Lung (tissue), 17 donors: ENCODE measurements at places on chromosomes 7 and 10. TPM values are rescaled to one million over a fixed set of nuclear protein-coding genes. Genes with fewer than 3 reads are reported as not detected.

The PON2 gene
- 392 TPM for total RNA-seq

The PNLIPRP3 gene
- not detected for total RNA-seq

The SVOPL gene
- 1.5 TPM for total RNA-seq

The TSPAN33 gene
- total RNA-seq = 4.5 TPM

DNA sequence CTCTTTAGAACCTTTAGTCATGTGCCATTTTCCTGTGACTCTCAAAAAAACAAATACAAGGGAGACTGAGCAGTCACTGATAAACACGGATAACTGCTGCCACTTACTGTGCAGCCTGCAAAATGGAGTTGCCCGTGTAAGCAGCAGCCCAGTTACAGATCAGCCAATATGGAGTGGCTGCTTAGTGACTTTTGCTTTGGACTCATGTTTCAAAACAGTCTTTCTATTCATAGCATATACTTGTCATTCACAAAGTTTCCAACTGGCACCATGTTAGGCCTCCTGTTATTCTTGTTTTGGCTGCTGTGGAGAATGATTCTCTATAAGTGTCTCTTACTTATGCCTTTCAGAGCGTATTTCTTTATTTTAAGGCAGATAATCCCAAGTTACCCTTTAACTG is 3.0 kb downstream of the FAM204A start:
- peaks cover 12% of the 10 kb centered on the region for H3K4me1 ChIP-seq
- no peak overlapping the region for H3K4me3 ChIP-seq
- no peaks in the 10 kb centered on the region for H3K27me3 ChIP-seq
- no peak for DNase-seq

DNA sequence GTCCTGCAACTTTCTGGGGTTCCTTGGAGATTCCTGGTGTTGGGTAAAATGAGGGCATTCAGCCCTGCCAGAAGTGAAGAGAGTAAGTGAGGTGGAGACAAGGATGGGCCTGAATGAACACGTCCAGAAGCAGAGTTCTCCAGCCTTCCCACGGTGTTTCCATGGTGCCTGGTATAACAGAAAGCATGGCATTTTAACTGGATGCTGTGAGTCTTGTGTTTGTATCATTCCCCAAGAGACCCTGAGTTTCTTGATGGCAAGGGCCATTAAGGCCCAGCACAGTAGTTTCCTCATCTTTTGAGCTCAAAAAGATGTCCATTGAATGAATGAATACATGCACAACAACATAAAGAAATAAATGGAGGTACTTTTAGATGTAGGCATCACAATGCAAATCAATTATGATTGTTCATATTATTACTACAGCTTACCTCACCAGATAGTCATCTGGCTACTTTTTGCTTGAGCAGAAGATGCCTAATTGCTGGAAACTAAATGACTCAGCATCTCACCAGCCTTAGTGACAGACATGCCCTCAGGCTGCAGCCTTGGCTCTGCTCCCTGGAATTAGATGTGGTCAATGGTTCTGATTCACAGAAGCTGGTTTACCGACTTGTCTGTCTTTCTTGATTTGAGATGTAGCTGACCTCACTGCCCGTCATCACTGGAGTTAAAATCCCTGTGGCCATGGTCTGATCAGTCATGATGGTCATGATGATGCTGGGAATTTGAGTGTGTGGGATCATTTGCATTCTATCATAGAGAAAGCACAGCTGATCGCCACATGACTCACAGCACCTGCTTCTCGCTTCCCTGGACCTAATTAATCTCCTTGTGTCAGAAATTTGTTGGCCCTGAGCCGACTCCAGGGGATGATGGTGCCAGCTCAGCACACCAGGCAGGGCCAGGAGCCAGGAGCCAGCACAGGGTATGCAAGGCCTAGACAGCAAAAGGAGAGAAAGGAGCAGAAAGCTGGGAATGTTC is 83.9 kb downstream of the CXCL12 start:
- peaks cover 6% of the 10 kb centered on the region for H3K27me3 ChIP-seq
- no peak for DNase-seq
- H3K4me1 ChIP-seq = no peaks in the 10 kb centered on the region
- no peak overlapping the region for H3K27ac ChIP-seq

DNA sequence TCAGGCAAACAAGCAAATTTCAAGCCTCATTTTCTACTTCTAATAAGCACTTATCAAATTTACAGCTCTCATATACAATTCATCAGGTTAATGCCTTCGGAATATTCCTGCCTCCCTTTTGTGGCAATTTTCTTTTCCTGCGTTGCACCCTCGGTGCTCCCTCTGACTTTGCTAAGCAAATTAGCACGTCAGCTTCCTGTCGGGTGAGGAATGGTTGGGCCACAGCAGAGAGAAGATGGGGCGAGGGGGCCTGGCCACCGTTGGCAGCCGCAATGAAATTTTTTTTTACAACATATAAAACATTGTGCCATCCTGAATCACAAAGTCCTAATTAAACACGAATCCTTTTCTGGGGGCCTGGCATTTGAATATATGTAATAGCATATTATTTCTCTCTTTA is 28.1 kb downstream of the ELFN1 start:
- H3K27ac ChIP-seq = no peak overlapping the region
- H3K4me1 ChIP-seq = no peaks in the 10 kb centered on the region
- DNase-seq = no peak
- no peaks in the 10 kb centered on the region for H3K27me3 ChIP-seq
- no peak overlapping the region for H3K4me3 ChIP-seq

- H3K4me1 ChIP-seq = peaks cover 1% of the 10 kb centered on the region
- H3K4me3 ChIP-seq = no peak overlapping the region
- DNase-seq = no peak
- no peaks in the 10 kb centered on the region for H3K27me3 ChIP-seq
- H3K36me3 ChIP-seq = no peaks in the 10 kb centered on the region
- no peak overlapping the region for H3K27ac ChIP-seq
Measured at GRCh38 chr10:24947304-24948097, 4.9 kb downstream of the PRTFDC1 start.

- H3K36me3 ChIP-seq = no peaks in the 10 kb centered on the region
- peak; percentile 54 for DNase-seq
- no peak overlapping the region for H3K4me3 ChIP-seq
- no peak overlapping the region for H3K27ac ChIP-seq
- no peaks in the 10 kb centered on the region for H3K4me1 ChIP-seq
- H3K27me3 ChIP-seq = no peaks in the 10 kb centered on the region
Measured at GRCh38 chr7:20172736-20173334, 44.3 kb downstream of the MACC1 start.

DNA sequence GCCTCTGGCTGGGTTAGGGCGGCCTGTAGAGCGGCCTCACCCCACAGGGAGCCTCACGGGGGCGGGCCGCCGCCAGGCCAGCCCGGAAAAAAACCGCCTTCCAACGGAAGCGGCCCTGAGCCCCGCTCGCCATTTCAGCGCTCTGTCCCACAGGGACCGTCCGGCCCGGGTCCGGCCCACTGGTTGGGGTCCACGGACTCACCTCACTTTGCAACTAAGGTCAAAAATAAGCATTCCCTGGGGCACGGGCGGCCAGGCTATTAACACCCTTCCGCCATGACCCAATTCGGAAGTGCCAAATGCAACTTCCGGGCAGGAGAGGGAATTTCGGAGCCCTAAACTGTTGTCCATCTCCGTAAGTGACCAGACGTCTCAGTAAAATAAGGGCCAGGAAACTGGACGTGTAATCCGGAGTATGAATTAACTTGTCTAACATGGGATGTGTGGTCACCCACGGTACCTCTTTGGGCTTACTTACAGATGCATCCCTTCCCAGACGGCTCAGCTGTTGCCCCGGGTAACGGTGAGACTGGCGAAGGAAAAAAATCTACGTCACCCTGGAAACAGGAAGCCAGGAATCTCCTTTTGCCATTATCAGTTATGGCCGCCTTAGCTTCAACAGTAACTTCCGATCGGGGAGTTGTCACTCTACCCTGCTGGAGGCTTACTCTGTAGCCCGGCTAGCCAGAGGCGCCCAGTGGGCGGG is at the start of gene BBIP1:
BBIP1 (minus strand) TSS at position 538 of the 706 bp plus-strand sequence. CDS start 1,023 bp downstream, outside the sequence.
- H3K27me3 ChIP-seq = no peaks in the 10 kb centered on the region
- H3K4me1 ChIP-seq = peaks cover 26% of the 10 kb centered on the region
- H3K27ac ChIP-seq = peak within 1 kb of the TSS; percentile 100

DNA sequence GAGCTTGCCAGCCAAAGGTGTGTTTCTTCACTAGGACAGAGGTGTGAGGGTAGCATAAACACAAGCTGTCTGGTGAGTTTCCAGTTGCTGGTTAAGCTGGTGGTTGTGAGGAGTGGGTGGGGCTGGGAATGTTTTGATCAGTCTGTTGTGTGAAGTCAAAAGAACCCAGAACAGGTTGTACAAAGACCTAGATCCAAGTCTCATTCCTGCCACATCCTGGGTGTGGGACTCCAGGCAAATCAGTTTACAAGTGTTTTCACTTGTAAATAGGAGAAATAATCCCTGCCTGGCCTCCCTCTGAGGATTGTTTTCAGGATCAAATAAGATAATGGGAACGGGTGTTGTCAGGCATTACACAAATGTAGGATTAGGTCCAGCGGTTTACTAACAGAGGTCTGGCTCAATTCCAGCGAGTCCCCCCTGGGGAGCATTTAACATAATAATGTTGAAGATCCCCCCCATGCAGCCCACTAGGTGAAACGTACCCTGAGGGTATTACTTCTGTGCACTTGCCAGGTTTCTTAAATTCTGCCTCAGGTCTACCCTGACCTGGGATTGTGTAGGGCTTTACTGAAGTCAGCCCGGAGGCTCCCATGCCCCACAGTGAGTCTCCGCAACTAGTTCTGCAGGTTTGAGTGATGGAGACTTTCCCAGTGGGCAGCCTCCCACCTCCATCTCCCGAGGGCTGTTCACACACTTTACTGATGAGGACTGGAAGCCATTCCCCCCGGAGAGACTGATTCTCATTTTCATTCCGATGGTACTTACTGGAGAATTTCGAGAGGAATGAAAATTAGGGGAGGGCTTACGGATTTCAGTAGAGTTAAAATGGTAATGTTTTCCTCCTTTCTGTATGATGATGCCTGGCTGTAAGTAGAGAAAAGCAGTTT is 2.7 kb upstream of the FRAT2 start:
- H3K27ac ChIP-seq = peak overlapping the region; percentile 43
- H3K27me3 ChIP-seq = no peaks in the 10 kb centered on the region
- no peaks in the 10 kb centered on the region for H3K36me3 ChIP-seq
- H3K4me3 ChIP-seq = no peak overlapping the region
- DNase-seq = no peak
- peaks cover 2% of the 10 kb centered on the region for H3K4me1 ChIP-seq

DNA sequence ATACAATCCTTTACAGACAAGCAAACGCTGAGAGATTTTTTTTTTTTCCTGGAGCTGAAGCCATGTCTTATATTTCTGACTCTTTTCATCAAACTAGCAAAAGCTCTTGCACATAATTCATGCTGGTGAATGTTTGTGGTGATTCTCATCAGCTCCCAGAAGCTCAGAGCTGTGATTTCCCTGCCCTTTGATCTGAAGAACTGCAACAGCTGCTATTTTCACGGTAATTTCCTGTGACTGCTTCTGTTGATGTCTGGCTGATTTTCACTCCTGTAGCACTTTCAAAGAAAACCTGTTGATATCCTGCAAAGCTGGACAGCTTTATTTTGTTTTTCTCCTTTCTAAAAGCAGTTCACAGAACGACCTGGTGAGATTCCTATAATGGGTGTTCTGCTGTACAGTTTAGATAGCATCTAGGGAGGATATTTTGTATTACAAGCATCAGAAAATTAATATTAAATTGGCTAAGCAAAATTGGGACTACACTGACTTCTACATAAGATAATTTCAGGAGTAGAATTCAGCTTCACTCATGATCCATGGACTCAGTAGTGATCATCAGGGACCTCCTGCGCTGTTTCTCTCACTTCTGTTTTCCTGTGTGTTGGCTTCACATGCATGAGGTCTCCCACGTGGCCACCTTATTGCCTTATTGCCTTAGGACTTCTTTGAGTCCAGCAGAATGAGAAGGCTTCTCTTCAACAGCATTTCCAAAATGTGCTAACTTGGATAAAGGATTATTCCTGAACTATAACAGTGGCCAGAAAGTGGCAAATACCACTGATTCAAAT is 1111.6 kb upstream of the SORCS1 start:
- H3K4me3 ChIP-seq = no peak overlapping the region
- no peak for DNase-seq
- H3K27ac ChIP-seq = no peak overlapping the region
- H3K36me3 ChIP-seq = no peaks in the 10 kb centered on the region
- no peaks in the 10 kb centered on the region for H3K27me3 ChIP-seq

DNA sequence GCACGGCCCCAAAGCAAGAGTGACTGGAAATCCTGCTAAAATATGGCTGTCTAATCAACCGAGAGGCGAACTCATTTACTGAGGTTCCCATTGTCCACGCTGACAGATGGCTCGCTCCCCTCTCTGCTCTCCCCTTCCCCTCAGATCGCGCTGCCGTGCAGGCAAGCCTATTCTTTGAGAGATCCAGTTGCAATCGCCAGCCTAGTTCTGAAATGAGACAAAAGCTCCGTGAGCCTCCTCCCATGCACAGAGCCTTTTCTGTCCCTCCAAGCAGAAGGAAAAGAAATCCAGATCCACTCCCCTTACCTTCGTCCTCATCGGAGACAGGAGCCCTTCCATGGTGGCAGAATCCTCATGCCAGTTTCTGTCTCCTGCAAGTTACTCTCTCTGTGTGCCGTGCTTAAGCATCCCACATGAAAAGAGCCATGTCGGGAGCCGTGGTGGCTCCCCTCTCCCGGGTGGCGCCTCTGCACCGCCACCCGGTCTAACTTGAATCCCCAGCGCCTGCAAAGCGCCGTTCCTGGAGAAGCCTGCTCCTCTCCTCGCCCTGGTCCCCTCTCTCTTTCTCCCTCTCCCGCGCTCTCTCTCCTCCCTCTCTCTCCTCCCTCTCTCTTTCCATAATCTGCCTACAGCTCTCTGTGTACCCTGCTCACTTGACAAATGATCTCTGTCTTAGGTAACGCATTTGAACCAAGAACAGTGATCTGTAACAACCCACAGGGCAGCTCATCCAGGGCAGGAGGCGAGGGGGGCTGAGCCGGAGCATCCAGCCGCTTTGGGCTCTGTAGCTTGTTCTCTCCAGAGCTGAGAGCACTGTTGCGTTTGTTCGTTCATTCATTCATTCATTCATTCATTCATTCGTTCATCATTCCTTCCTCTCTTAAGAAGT is 156.8 kb downstream of the FRMD4A start:
- no peak overlapping the region for H3K4me3 ChIP-seq
- peak; percentile 66 for DNase-seq
- no peaks in the 10 kb centered on the region for H3K36me3 ChIP-seq
- no peaks in the 10 kb centered on the region for H3K4me1 ChIP-seq

DNA sequence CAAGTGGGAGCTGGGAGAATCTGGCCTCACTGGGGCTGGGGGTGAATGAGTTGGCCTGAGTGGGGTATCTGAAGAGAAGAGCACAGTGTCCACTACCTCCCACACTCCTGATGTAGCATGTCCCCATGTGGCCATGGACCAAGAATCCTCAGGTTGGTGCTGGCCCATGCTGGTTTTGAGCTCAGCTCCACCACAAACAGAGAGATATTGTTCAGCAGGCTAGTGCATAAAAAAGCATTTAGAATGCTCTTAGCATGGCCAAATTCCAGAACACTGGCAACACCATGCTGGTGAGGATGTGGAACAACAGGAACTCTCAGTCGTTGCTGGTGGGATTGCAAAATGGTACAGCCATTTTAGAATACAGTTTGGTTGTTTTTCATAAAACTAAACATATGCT is 61.4 kb downstream of the FRMPD2 start:
- H3K4me3 ChIP-seq = no peak overlapping the region
- H3K4me1 ChIP-seq = no peaks in the 10 kb centered on the region
- no peaks in the 10 kb centered on the region for H3K36me3 ChIP-seq
- no peak for DNase-seq
- H3K27me3 ChIP-seq = no peaks in the 10 kb centered on the region

GRCh38 chr7:134364619-134365037 is 47.9 kb upstream of the SLC35B4 start:
- H3K36me3 ChIP-seq = no peaks in the 10 kb centered on the region
- H3K4me3 ChIP-seq = no peak overlapping the region
- no peak for DNase-seq
- H3K27ac ChIP-seq = no peak overlapping the region

- H3K4me1 ChIP-seq = peaks cover 18% of the 10 kb centered on the region
- H3K4me3 ChIP-seq = no peak overlapping the region
- DNase-seq = peak; percentile 74
- no peaks in the 10 kb centered on the region for H3K27me3 ChIP-seq
Measured at GRCh38 chr10:58435297-58435985, 50.2 kb downstream of the TFAM start.
